ENCODE measurements at places on chromosomes 1 and 21.
A peak's percentile ranks its signal among the peaks of the same experiment; 100 is the strongest.

GRCh38 chr1:177171536-177172123 lies 872 bp downstream of the BRINP2 start:
- DNase-seq = no peak

DNA sequence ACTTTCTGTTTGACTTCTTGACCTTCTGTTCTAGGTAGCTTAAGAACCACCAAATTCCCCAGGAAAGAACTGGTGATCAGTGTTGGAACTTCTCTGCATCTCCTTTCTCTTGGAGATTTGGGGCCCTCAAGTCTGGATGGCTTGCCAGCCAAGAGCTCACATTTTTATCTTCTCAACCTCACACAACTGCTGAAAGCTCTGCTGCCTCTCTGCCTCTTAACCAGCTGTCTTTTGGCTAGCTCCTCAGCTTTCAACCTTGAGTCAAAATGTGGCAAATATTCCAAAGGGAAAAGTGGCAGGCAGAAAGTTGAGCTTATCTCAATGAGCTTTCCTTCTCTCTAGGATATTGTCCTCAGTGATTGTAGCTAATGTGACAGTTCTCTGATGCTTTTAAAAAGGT lies 89.2 kb upstream of the CCDC190 start:
- DNase-seq = no peak

GRCh38 chr1:109632671-109633346 lies 13.2 kb downstream of the AMPD2 start:
- DNase-seq = peak; percentile 67

- DNase-seq = no peak
Observed at GRCh38 chr1:238489006-238489405, 598.3 kb upstream of the ZP4 start.

DNA sequence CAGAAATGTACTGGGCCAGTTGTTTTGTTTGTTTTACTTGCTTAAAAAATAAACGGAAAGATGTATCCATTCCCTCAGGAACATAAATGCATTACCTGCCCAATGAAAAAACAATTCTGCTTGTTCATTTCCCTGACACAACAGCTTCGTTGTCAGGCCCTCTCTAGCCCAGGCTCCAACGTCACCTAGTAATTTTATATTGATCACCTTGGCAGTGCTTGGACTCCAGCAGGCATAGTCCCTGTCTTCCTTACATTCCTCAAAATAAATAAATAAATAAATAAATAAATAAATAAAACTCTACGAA lies 1.2 kb downstream of the CEP170 start:
- peak; percentile 41 for DNase-seq

- no peak for DNase-seq
Observed at GRCh38 chr1:226763905-226764264, 24.8 kb upstream of the ITPKB start.

DNA sequence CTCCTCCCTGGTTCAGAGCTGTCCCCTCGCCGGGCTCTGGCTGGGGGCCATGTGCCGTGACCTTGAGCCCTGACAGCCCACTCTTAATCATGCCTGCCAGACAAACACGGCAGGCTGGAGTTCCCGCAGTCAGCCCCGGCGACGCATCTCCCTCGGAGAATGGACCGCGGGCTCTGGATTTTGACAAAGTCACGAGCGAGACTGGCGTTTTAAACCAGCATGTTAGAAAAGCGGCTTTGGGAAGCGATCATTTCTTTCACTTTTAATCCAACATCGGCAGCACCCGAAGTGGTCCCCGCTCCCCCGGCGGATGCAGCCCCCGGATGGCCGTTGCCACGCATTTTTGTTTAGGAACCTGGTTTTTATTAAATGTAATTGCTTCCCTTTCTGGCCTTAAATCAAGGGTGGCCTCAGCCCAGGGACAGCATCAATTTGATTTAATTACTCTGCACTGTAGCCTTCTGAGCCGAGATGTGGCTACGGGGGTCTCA lies 70.9 kb downstream of the PRDM16 start:
- peak; percentile 22 for DNase-seq

DNA sequence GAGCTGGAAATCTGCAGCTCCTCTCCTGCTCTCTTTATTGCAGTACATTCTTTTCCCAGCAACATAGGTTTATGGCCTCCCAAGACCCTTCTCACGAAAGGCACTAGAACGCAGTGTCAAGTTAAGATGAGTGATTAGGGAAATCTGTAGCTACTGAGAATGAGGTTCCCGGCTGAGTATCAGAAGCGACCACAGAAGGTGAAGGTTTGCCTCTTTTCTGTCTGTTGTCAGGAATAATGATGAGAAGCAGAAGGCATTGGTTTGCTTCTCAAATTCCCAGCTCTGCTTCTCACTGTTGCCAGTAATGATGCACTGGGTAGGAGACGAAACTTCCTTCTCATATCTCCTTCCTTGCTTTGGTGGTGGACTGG lies 128.4 kb downstream of the NTMT2 start:
- no peak for DNase-seq

DNA sequence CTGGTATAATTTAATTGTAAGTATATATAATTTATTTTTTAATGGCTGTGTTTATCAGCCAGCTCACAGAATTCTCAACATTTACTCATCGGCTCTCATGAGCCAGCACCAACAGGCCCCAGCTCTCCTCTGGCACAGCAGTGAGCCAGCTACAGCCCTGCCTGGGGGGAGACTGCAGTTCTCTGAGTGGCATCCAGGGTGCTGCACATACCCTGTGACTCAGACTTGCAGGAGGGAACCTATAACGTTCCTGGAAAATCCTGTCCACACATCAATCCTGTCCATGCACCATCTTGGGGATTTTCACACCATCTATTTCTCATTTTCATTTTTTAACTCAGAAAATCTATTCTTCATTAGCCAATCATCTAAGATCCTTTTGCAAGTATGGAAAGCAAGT lies 36.5 kb downstream of the FHAD1 start:
- DNase-seq = no peak

DNA sequence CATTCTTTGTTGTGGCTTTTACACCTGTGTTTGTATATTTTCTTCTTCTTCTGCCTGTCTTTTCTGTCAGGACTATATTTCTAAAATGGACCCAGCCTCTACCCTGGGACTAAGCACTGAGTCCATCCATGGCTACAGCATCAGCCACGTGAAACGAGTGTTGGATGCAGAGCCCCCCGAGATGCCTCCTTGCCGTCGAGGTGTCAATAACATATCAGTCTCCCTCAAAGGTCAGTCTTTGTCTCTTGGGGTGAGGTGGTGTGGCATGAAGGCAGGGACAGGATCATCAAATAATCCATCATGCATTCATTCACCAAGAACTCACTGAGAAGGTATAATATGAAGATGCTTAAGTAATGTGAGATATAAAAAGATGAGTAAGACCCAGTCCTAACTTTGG lies 19.1 kb upstream of the IPO9 start:
- DNase-seq = no peak

- DNase-seq = no peak
Observed at GRCh38 chr1:169509354-169509753, 23.6 kb upstream of the SLC19A2 start.

- DNase-seq = no peak
Observed at GRCh38 chr1:117007719-117008013, 6.1 kb downstream of the CD101 start.

DNA sequence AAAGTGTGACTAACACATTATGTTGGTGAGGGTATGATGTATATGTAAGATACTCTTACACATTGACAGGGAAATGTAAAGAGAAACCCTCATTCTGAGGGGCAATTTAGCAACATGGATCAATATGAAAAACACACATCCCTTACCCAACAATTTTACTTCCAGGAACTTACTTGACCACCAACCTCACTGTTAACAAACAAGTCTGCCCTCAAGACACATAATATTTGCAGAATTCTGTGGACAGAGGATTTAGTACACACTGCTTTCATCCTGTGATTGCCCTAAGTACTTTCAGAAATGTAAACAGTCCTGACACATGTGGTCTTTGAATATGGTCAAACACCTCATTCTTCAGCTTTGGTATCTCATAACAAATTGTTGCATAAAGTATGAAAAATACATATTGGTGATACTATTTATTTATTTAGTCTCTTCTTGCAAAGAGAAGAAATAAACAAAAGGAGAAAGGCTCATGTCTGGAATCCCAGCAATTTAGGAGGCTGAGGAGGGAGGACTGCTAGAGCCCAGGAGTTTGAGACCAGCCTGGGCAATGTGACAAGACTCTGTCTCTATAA lies 6.9 kb downstream of the USP48 start:
- DNase-seq = no peak

GRCh38 chr1:225962440-225962975 lies 21.5 kb upstream of the LEFTY2 start:
- DNase-seq = no peak

- no peak for DNase-seq
Observed at GRCh38 chr1:40361637-40362036, 11.9 kb upstream of the SMAP2 start.

DNA sequence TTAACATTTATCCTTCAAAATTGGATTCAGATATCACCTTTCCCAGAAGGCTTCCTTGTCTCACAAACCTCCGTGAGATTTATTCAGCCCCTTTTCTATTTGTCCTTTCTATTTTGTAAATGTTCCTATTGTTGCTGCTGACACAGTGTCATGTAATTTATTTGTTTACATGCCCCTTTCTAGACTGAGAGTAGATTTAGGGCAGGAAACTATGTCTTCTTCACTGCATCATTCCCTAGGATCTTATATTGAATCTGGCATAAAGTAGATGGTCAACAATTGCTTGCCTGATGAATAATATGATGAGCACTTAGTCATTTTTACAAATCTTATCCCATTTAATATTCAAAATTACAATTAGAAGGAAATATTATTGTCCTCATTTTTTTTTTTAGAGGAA lies 8.1 kb upstream of the CNN3 start:
- no peak for DNase-seq

- DNase-seq = no peak
Observed at GRCh38 chr1:226788965-226789364, 49.9 kb upstream of the ITPKB start.

- DNase-seq = peak; percentile 76
Observed at GRCh38 chr1:155173478-155174323, at the start of gene TRIM46. Gene TRIM46 (plus strand): TSS chr1:155173849. CDS start chr1:155173967, 118 bp downstream.

- no peak for DNase-seq
Observed at GRCh38 chr1:94542088-94542870, 720 bp upstream of the F3 start.

DNA sequence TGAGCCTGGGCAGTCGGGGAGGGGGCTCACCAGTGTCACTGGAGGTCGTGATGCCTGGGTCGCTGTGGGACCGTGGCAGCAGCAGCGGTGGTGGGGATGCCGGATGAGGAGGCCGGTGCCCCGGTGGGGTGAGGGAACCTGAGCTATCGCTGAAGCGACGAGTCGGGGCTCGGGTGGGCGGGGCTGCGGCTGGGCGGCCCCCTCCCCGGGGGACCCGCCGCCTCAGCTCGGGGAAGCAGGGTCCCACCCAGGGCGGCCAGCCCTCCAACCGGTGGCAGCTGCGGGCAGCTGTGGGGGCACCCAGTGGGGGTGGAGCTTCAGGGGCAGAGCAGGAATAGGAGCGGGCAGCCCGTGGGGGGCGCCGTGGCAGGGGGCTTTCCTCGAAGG lies 5.0 kb downstream of the ENTREP3 start:
- no peak for DNase-seq

GRCh38 chr1:211013346-211014240 lies 120.4 kb downstream of the KCNH1 start:
- no peak for DNase-seq

GRCh38 chr1:1433804-1434130 lies 1.7 kb upstream of the VWA1 start:
- DNase-seq = no peak

DNA sequence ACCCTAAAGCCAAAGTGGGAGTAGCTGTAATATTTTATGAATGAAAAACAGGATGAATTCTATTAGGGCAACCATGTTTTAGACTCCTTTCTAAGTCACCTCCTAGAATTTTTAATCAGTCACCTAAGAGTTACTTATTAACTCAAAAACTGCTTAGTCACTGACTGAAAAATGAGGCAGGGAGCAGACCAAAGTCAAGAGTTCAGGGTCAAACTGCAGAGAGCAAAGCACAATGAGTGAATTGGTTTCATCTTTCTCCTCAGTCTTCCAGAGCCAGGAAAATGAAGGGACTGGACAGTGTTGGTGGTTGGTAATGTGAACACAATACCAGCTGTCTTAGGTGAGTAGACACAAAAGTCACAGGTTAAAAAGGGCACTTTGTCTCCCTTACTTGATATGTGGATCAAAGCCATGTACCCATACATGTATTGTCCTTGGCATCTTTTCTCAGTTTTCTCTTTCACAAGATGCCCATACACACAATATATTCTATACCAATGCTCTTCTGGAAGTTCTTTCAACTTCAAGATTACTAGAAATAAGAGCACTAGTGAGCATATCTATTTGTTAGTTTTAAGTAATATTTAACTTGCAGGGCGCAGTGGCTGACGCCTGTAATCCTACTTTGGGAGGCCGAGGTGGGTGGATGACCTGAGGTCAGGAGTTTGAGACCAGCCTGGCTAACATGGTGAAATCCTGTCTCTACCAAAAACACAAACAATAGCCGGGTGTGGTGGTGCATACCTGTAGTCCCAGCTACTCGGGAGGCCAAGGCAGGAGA lies 42.2 kb downstream of the ATP1B1 start:
- no peak for DNase-seq

GRCh38 chr1:1400576-1401456 lies 1.7 kb upstream of the CCNL2 start:
- no peak for DNase-seq

GRCh38 chr1:10337436-10337835 lies 61.4 kb upstream of the PGD start:
- DNase-seq = no peak

DNA sequence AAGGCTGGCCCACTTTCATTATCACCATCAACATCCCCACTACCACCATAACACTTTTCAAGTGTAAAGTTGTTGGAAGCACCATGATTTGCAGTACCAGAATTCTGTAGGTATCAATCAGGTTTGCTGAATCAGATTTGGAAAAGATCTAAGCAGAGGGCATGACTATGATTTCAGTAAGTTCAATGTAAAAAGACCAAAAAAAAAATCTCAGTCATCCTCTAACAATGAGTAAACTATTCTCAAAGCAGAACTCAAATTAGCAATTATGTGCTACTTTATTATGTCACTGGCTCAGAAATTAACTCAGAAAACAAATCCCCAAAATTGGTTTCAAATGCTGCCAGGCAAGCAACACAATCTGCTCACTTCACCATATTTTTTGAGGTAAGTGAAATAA lies 187.8 kb upstream of the HP1BP3 start:
- DNase-seq = no peak

- no peak for DNase-seq
Observed at GRCh38 chr1:112079446-112079845, 90.0 kb upstream of the KCND3 start.
